ENCODE measurements at places on chromosomes 6 and 20.

DNA sequence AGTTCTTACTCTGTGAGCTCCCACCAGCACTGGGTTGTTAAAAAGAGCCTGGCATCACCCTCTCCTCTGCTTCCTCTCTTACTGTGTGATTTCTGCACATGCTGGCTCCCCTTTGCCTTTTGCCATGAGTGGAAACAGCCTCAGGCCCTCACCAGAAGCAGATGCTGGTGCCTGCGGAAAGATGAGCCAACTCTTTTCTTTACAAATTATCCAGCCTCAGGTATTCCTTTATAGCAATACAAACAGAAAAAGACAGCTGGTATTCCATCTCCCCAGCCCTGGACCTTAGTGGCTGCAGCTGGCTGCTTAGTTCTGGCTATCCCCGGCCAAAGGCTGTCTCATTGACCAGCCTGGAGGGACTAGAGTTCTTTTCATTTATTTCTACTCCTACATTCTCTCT is 129.1 kb downstream of the IMPG1 start:
- no peak for DNase-seq

GRCh38 chr20:40572251-40572650 is 116.8 kb downstream of the MAFB start:
- DNase-seq = no peak

DNA sequence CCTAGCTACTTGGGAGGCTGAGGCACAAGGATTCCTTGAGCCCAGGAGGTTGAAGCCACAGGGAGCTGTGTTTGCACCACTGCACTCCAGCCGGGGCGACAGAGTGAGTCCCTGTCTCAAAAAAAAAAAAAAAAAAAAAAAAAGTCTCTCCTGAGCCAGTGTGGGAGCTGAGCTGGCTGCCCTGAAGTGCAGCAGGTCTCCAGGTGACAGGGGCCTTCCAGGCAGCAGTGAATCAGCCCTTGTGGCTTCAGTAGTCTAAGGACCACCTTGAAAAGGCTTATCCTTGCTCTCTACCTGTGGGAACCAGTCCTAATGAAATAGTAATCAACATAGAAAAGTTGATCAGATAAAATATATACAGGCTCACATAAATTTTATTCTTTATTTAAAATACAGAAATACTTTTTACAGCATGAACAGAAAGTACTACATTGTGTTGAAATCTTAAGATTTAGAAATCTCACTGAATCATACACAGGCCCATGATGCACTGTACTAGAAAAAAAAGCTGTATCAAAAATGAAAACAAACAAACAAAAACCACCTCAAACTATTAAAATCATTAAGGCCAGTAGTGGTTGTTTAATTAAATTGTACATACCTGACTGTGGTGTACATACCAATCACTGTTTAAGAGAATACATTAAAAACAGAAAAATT is 128.9 kb downstream of the SCML4 start:
- DNase-seq = no peak

GRCh38 chr6:15352845-15353244 is 107.0 kb downstream of the JARID2 start:
- peak; percentile 52 for DNase-seq

GRCh38 chr20:14556206-14556605 is 218.8 kb upstream of the FLRT3 start:
- DNase-seq = no peak

DNA sequence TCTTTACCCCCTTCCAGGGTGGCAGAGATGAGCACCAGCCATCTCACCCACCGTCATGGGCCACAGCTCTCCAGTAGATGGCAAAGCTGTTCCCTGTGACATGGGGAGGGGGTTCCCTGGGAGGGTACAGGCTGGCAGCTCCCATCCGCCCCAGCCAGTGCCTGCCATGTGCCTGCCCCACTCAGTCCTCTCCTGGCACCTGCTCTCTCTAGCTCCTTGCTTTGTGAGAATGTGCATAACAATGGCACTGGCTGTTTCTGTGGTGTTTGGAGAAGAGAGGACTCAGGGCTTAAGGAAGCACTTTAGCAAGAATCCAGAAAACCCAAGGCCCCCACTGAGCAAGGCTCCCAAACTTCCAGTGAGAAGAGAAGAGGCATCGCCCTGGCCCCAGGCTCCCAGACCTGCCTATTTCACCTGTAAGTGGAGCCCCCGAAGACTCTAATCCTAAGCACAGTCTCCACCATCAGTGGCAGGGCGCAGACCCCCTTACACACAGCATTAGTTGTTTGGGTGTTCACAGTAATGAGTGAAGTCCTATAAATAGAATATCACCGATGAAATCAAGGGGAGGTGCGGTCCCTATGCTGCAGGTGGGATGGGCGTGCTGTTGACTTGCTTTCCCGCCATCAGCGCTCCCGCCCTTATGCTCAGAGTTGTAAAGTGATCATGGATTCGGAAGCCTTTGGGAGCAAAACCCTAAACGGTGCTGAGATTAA is 110.2 kb downstream of the AGPAT4 start:
- no peak for DNase-seq

GRCh38 chr6:118240878-118241528 is 307.1 kb upstream of the PLN start:
- no peak for DNase-seq

- no peak for DNase-seq
Measured at GRCh38 chr20:58313396-58313795, 3.9 kb downstream of the RAB22A start.

DNA sequence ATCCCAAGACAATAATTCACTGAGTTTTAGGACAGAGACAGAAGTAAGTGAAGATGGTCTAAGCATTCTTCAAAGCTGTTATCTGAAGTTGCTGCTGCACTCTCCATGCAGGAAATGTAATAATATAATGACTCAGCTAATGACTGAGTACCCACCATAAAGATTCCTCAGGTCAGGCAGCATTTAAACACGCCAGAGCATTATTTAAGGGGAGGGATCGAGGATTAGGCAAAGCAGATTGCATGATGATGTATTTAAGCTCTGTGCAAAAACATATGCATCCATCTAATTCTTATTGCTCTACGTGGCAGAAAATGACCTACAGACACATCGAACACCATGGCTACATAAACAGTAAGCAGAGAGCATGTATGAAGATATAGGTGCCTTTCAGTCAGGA is 216.4 kb downstream of the UNC5CL start:
- no peak for DNase-seq

DNA sequence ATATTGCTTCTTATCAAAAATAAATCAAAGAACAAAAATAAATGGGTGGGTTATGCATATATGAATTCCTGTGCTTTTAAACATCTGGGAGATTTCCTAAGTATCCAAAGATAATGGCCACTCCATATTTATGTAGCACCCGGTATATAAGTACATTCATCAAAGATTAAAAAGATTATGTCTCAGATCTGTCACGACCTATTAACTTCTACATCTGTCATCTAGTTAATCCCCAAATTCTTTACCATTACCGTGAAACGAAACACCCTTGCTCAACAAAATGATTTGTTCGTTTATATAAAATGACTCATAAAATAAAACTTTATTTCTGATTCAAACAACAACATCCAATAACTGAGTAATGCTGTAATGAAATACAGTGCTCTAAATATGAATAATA is 64.8 kb upstream of the FOXQ1 start:
- DNase-seq = no peak

DNA sequence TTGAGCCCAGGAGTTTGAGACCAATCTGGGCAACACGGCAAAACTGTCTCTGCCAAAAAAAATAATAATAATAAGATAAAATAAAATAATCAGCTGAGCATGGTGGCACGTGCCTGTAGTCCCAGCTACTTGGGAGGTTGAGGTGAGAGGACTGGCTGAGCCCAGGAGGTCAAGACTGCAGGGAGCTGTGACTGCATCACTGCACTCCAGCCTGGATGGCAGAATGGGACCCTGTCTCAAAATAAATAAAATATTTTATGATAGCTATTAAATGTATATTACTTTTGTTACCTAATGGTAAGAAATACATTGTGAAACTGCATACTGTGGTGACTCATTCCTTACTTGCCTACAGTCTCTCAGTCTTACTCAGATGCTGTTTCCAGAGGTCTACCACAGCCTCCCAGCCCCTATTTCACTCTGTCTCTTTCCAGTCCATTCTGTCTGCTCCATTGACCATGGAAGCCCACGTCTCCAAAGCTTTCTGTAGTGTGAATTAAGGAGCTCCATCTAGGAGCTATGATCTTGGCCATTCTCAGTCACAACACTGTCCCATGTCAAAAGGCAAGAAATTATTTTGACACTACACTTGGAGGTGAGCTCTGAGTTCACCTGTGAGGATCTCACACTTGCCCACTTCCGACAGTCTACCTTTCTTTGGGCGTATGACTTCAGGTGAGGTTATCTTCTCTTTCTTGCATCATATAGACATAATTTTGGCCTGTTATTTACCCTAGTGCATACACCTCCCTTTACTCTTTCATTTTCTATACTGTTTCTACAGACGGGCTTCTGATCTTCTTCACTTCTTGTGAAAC is 22.4 kb upstream of the SNX9 start:
- no peak for DNase-seq

- DNase-seq = no peak
Measured at GRCh38 chr6:143401068-143401446, 49.4 kb downstream of the ADAT2 start.

- no peak for DNase-seq
Measured at GRCh38 chr20:60340232-60340631, 382.0 kb downstream of the CDH26 start.

DNA sequence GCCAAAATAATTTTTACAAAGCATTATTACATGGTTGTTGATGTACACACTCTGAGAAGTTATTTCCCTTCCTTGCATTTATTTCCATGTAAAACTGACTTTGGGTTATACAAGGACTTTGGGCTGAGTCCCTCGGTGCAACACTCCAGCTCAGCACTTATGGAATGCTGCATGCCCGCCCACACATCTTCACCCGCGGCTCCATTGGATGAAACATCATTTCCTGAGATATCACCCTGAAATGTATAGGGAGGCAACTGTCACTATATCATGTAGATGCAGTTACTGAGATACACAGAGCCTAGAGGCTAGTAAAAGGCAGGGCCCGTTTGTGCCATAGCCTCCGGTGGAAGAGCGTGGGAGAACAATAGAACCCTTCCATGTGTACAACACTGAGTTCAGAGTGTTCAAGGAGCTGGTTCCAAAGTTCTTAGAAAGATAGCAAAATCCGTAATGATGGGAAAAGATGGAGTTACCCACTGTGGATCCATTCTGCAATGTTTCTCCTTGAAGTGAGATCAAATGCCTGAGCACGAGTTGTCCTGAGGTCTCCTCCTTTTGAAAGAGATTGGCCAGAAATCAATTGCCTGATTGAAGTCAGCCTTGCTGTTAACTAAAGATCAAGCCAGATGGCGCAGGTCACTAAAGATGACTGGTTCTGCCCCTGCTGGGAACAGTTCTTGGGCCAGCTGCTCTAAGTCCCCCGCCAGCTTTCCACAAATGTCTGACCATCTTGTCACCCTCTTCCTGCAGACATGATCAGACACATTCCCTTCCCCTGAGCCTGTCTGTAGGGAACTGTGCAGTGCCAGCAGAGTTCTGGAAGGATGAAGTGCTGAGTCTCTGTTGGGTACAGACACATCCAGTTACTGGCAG is 100.9 kb upstream of the IYD start:
- no peak for DNase-seq

DNA sequence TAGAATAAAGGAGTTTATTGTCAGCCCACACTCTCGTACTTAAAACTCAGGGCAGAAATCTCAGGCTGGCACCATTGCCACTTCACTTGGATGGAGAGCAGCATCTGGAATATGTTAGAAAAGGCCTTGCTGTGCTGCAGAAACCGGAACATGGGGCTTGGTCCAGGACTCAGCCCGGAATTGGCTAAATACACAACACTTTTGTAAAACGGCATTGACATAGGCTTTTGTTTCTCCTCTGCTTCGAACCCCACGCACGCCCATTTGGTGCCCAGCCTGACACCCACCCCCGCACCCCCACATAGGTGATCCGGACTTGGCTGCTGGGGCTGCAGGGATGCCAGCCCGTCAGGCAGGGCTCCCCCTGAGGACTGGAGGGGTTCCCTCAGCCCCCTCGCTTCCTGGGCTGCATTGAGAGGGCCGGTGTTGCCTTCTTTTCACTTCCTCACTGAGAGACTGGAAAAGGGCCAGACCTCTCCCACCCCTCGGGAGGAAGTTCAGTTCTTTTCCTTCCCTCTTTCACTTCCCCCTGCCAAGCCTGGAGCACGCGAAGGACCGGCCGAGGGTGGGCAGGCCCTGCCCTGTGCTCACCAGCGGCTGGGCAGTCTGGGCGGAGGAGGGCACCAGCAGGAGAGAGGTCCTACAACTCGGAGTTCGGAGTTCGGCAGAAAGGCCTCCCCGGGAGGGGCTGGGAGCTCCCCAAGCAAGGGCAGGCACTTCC is 17.9 kb upstream of the CST3 start:
- no peak for DNase-seq

DNA sequence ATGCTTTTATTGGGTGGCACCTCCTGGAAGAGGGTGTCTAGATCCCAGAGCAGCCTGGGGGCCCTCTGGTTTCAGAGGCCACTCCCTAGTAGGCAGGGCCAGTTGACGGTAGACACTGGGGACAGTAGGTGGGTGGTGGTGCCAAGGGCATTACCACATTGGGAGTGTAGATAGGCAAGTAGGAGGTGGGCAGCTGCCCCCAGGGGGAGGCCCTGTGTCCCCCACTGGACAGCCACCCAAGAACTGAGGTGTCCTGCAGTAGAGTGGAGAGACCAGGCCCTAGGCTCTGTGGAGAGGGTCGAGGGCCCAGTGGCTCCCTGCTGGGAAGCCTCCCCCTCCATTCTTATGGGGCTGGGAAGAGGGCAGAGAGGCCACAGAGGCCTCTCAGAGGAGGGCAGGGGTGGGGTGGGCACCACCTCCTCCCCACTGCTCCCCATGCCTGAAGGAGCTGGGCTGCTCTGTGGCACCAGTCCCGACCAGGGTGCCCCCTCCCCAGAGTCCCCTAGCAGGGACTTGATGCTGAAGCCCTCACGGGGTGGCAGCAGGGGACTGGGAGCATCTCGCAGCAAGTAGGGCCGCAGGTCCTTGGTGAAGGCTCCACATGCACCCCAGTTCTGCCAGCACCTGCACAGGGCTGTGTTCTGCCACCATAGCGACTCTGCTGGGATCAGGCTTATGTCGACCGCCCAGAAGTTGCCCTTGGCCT is 305.0 kb upstream of the KCNQ5 start:
- no peak for DNase-seq

DNA sequence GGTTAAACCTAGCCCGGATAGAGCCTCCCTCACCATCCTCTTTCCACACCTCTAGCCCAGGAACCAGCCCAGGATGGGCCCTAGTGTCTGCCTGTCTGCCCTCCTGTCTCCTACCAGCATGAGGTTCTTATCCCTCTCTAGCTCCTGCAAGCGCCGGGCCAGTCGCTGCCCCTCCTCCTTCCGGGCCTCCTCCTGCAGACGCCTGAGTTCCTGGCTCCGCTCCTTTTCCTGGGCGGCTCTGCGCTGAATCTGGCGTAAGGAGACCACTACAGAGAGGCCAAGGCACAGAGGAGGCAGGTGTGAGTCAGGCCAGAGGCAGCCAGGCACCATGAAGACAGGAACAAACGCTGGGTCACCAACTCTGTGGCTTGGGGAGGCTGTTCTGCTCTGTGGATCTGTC is 4.3 kb upstream of the PSORS1C2 start:
- DNase-seq = no peak

GRCh38 chr6:164303102-164303964 is 888.8 kb downstream of the QKI start:
- DNase-seq = no peak

All from DMS153 (cell line).